Stimulated activated naive CD8-positive, alpha-beta T cell treated with anti-CD3 and anti-CD28 coated beads, Interleukin-15, Interleukin-2, amounts not matched to agents 100 U/mL and 50 U/mL, for 24 hours (primary cell): ENCODE measurements at places on chromosomes 7 and 10.
A peak's percentile ranks its signal among the peaks of the same experiment; 100 is the strongest.

- DNase-seq, result no peak
These were observed 43.3 kb downstream of the HSPA12A start for GRCh38 chr10:116699049-116699448.

GRCh38 chr7:55150709-55151451 lies 132.1 kb downstream of the EGFR start:
- no peak for DNase-seq

DNA sequence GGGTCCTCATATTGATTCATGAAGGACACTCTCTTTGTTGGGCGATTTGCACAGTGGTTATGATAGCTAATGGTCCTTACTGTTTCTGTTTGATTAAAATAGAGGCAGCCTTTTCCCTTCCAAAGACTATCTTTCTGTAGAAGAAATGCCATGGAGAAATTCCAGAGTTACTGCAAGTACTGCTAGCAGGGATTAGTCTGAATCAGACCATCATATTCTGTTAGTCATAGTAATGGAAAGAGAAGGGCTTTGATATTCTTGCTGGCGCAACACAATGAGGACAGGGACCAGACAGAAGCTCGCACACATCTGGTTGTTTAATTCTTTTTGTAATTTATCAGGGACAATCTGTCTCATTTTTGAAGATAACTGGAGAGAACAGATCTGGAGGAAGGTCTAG lies 304.5 kb upstream of the FZD8 start:
- no peak for DNase-seq

GRCh38 chr7:32957326-32958045 lies at the start of gene FKBP9:
Gene FKBP9, plus strand, starts transcription at chr7:32957440. Its CDS starts 134 bp downstream, at chr7:32957574.
- DNase-seq, result peak; percentile 21
